Activated naive CD8-positive, alpha-beta T cell treated with anti-CD3 and anti-CD28 coated beads, Interleukin-2, amount 50 U/mL, for 24 hours (primary cell): ENCODE measurements at places on chromosomes 4 and X.
A peak's percentile ranks its signal among the peaks of the same experiment; 100 is the strongest.

- no peak for DNase-seq
Measured at GRCh38 chrX:150058728-150059127, 120.4 kb upstream of the EOLA2 start.

- no peak for DNase-seq
Measured at GRCh38 chr4:122562449-122562848, 58.4 kb downstream of the IL21 start.

- DNase-seq: no peak
Measured at GRCh38 chr4:7938609-7939376, 868 bp downstream of the AFAP1 start.

GRCh38 chr4:188015025-188015940 lies 19.7 kb downstream of the ZFP42 start:
- DNase-seq: no peak

DNA sequence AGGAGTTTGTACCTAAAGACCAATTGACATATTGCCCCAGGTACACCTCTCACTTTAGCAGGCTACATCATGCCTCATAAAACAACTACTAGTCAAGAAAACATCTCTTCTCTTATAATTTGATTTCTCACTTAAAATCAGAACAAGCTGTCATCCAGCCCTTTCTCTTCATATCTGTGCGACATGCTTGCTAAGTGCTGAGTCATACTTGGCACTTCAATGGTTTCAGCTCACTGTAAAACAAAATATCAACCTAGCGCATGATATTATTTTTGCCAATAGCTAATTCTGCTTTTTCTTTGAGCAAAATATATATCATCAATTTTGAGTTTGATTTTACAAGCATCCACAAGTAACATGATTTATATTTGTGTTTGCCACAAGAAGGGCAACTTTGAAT lies 27.9 kb upstream of the FUNDC1 start:
- no peak for DNase-seq

DNA sequence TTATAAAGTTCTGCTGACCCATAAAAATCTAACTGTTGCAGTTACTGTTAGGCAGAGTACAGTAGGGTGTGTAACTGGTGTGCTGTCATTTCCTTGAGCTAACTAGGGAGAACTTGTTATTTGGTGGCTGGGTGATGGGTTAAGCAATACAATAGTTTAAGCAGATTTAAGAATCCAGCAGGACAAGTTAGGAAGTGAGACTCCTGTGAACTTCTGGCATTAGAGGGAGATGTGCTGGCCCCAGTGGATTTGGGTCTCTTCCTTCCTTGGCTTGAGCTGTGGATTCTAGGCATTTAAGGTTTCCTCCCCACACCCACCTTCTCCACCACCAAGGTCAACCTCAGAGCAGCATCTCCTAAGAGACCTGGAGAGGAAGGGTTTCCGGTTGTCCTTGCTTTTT lies 70.5 kb downstream of the CLCN5 start:
- no peak for DNase-seq

DNA sequence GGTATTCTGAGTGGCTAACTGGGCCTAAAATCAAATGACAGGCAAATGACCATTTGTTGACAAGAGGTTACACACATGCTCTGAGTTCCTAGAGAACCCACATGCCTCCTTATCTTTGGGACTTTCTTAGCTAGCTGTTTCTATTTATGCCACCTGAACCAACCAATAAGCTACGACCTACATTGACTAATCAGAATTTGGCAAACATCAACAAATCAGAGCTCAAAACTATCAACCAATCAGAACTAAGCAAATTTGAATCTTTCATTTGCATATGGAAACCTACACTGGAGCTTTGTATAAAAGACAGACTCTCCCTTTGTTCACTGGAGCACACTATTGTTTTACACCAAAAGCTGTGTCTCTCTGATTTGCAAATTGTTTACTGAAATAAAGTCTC lies 192.0 kb downstream of the CXXC4 start:
- no peak for DNase-seq

GRCh38 chrX:93598076-93598475 lies 75.3 kb downstream of the NAP1L3 start:
- DNase-seq: no peak

GRCh38 chr4:42865572-42866189 lies 26.8 kb upstream of the GRXCR1 start:
- peak; percentile 44 for DNase-seq

GRCh38 chrX:8139716-8140115 lies 31.4 kb downstream of the VCX2 start:
- no peak for DNase-seq

- no peak for DNase-seq
Measured at GRCh38 chr4:108793415-108793814, 30.6 kb upstream of the ETNPPL start.

DNA sequence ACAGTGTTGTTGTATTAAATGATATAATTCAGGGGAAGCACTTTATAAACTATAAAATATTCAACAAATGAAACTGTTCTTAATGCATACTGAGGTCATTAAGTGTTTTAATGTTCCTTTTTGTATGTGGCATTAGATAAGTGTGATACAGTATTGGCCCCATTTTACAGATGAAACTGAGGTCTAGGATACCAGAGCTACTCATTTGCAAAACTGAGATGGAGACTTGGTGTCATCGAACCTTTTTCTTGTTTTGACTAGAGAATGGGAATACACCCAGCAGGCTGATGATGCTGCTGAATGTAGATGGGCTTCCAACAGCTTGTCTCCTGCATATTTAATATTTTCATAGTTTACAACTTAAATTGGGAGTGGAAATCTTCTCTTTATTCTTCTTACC lies 34.6 kb downstream of the TAF1 start:
- no peak for DNase-seq

DNA sequence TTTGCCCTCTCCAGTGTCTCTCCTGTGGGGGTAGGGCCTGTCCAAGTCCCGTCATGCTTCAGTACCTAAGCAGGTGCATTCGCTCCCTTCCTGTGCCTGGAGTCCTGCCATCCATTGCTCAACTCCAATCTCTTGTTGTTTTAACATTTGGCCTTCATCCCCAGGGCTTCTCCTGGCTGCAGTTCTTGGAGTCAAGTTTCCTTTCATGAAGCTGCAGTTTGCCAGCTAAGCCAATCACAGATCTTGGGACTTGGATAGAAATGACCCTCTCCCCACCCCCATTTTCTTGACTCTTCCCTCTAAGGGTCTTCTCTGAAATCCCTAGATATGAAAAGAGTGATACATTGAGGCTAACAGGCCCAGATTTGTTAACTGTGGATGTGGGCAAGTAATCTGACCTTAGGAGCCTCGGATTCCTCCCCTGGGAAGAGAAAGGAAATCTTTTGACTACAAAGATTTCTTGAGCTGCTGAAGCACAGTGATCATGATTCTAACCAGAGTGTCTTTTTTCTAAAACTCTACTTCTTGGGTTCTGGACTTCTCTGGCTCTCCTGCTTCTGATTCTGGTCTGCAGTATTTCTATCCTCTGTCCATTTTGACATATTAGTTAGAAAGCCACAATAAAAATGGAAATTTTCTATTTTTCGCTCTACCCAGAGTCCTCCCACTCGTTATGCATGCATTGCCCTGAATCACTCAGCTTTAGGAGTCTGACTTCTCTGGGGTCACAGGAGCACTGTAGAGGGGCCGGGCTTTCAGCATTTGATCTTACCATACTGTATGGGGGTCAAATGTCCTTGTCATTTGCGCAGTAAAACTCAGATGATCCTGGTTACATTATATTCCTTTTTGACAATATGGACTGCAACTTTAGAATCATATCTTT lies 61.0 kb downstream of the CHRNA9 start:
- no peak for DNase-seq

DNA sequence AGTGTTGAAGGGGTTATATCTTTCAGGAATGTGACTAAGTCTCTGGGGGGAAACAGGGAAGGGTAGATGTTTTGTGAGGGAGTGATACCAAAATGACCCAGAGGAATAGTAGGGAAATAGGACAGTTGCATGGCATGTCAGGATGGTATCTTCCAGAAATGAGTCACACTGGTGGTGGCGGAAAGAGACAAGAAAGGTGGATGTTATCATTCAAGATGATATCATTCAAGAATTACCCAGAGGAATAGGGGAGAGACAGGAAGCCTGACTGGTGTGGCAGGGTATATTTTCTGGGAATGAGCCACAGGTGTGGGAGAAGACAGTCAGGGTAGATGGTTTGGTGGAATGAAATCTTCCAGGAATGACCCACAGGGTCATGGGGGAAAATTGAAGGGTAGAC lies 61.1 kb downstream of the MAOA start:
- no peak for DNase-seq
